ENCODE measurements at places on chromosomes 5 and 9.
A peak's percentile ranks its signal among the peaks of the same experiment; 100 is the strongest.

GRCh38 chr5:175689147-175689991, 31.5 kb downstream of the HRH2 start:
- H3K4me3 ChIP-seq = no peak overlapping the region
- H3K27me3 ChIP-seq = no peaks in the 10 kb centered on the region
- H3K27ac ChIP-seq = no peak overlapping the region
- no peaks in the 10 kb centered on the region for H3K36me3 ChIP-seq

- peak overlapping the region; percentile 81 for H3K4me3 ChIP-seq
- peaks cover 21% of the 10 kb centered on the region for H3K4me1 ChIP-seq
- DNase-seq = peak; percentile 38
- no peaks in the 10 kb centered on the region for H3K27me3 ChIP-seq
- peak overlapping the region; percentile 52 for H3K27ac ChIP-seq
- no peaks in the 10 kb centered on the region for H3K36me3 ChIP-seq
Measured at GRCh38 chr5:122844136-122844909, 1.1 kb upstream of the SNX24 start.

DNA sequence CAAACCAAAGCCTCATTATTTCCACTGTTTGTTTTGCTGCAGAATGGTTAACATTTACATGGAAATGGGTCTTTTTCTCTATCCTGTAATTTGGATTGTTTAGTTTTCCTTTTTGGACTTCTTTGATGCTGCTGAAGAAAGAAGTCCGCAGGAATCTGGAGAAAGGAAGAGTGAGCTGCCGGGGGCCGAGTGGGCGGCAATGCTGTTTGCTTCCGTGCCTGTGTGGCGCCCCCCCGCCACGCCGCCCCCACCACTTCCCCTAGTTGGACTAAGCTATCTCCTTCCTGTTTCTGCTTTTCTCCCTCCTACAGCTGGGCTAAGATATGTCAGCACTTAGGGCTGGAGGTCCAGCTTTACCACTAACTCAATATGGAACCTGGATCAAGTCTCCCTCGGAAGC, 39.7 kb downstream of the ACTL7B start:
- peak overlapping the region; percentile 34 for H3K4me3 ChIP-seq
- no peaks in the 10 kb centered on the region for H3K36me3 ChIP-seq
- no peak overlapping the region for H3K27ac ChIP-seq
- no peaks in the 10 kb centered on the region for H3K27me3 ChIP-seq
- H3K4me1 ChIP-seq = peaks cover 25% of the 10 kb centered on the region

GRCh38 chr5:92394936-92395335, 1011.8 kb upstream of the ARRDC3 start:
- no peaks in the 10 kb centered on the region for H3K36me3 ChIP-seq
- H3K4me1 ChIP-seq = no peaks in the 10 kb centered on the region

- H3K4me3 ChIP-seq = no peak overlapping the region
- DNase-seq = no peak
- no peaks in the 10 kb centered on the region for H3K27me3 ChIP-seq
- no peaks in the 10 kb centered on the region for H3K4me1 ChIP-seq
Measured at GRCh38 chr9:98688710-98689495, 19.8 kb downstream of the GABBR2 start.

- no peak overlapping the region for H3K4me3 ChIP-seq
- no peaks in the 10 kb centered on the region for H3K27me3 ChIP-seq
- peaks cover 30% of the 10 kb centered on the region for H3K4me1 ChIP-seq
- no peak for DNase-seq
Measured at GRCh38 chr5:151178777-151179488, 21.4 kb upstream of the ANXA6 start.

- H3K36me3 ChIP-seq = peaks cover 82% of the 10 kb centered on the region
- no peaks in the 10 kb centered on the region for H3K4me1 ChIP-seq
- no peak overlapping the region for H3K27ac ChIP-seq
- no peak overlapping the region for H3K4me3 ChIP-seq
- no peaks in the 10 kb centered on the region for H3K27me3 ChIP-seq
- no peak for DNase-seq
Measured at GRCh38 chr5:149504677-149505076, 46.6 kb downstream of the CSNK1A1 start.

GRCh38 chr9:6915635-6916034, 157.9 kb downstream of the KDM4C start:
- H3K4me1 ChIP-seq = peaks cover 9% of the 10 kb centered on the region
- H3K36me3 ChIP-seq = peaks cover 8% of the 10 kb centered on the region
- H3K27me3 ChIP-seq = no peaks in the 10 kb centered on the region

DNA sequence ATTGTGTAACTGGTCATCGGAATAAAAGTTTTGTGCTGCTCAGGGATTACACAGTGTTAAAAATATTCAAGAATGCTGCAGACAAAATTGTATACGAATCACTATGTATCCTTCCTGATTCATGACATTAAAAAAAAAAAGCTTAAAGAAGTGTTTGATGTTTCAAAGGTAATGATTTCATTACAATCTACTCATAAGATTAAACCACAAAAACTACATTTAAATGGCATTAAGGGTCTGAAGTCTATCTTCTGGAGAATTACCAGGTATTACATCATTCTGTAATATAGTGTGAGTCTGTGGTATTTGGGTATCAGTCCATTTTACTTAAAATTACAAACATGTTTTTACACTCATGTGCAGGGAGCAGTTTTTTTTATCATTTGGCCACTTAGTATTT, 324.4 kb downstream of the NDUFS4 start:
- no peak overlapping the region for H3K4me3 ChIP-seq
- no peaks in the 10 kb centered on the region for H3K27me3 ChIP-seq
- H3K4me1 ChIP-seq = no peaks in the 10 kb centered on the region
- peaks cover 2% of the 10 kb centered on the region for H3K36me3 ChIP-seq
- no peak overlapping the region for H3K27ac ChIP-seq
- DNase-seq = no peak
